ENCODE measurements at places on chromosomes 4 and X. TPM values are rescaled to one million over a fixed set of nuclear protein-coding genes. Genes with fewer than 3 reads are reported as not detected.

- no peak for DNase-seq
Measured at GRCh38 chrX:80803495-80803894, 6.2 kb downstream of the BRWD3 start.

GRCh38 chr4:37999000-37999716 lies 39.0 kb downstream of the PTTG2 start:
- DNase-seq: no peak

The CCDC149 gene
- 8.6 TPM for total RNA-seq

GRCh38 chr4:128649161-128649560 lies 160.3 kb upstream of the JADE1 start:
- DNase-seq: no peak

DNA sequence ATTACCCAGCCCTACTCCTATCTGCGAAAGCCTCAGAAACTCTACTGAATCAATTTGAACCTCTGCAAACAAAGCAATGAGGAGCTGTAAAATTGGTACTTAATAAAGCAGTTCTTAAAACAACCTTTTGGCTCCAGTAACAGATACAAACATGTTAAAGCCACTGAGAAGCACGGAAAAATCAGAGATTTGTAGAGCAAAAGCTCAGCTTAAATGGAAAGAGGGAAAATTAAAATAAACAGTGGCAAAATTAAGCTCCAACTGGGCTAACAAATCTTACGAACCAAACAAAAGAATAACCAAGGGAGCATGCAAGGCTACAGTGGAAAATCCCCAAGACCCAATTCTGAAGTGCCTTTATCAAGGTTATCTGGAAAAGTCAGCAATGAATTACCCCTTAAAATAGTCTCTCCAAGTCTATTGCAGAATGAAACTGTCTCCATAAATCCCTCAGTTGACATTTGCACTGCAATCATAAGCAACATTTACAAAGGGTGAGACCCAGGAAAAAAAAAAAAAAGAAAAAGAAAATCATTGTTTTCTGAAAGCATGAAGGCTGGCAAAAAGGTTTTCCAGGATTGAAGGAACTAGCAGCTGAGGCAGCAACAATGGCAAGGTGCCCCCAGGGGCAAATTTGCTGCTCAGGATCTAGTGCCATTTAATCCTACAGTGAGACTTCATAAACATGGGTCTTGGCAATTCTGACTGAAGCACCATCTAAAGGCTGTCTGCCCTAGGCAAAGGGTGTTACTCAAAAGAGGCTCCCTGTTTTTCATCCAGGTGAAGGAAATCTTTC lies 40.1 kb downstream of the USP46 start:
- DNase-seq: peak; percentile 51

- DNase-seq: peak; percentile 48
Measured at GRCh38 chr4:20444599-20445337, 193.1 kb downstream of the SLIT2 start.

The POF1B gene
- total RNA-seq: 0.12 TPM

DNA sequence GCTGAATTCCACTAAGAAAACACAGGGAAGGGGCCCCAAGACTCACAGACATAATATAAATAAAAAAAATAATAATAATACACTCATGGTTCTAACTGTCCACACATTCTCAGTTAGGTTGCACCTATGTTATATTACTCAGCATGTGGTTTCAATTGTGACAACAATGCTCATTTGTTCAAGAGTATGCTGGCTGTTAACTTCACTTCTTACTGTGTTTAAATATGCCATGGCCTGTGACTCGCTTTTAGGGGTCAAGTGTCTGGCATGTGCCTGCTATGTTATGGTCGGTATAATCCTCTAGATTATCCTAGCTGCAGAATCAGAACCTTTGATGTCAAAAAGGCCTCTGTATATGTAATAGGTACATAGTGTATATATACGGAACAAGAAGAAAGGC lies 324.8 kb upstream of the INTU start:
- DNase-seq: no peak
